HS-5 (cell line): ENCODE measurements at places on chromosomes 12 and 14.

- peak; percentile 5 for DNase-seq
These were observed 624.1 kb upstream of the FOXG1 start for GRCh38 chr14:28142400-28143015.

GRCh38 chr12:94706250-94706661 is 55.9 kb upstream of the TMCC3 start:
- no peak for DNase-seq

- DNase-seq = peak; percentile 3
These were observed 44.3 kb upstream of the RESF1 start for GRCh38 chr12:31914927-31915326.

DNA sequence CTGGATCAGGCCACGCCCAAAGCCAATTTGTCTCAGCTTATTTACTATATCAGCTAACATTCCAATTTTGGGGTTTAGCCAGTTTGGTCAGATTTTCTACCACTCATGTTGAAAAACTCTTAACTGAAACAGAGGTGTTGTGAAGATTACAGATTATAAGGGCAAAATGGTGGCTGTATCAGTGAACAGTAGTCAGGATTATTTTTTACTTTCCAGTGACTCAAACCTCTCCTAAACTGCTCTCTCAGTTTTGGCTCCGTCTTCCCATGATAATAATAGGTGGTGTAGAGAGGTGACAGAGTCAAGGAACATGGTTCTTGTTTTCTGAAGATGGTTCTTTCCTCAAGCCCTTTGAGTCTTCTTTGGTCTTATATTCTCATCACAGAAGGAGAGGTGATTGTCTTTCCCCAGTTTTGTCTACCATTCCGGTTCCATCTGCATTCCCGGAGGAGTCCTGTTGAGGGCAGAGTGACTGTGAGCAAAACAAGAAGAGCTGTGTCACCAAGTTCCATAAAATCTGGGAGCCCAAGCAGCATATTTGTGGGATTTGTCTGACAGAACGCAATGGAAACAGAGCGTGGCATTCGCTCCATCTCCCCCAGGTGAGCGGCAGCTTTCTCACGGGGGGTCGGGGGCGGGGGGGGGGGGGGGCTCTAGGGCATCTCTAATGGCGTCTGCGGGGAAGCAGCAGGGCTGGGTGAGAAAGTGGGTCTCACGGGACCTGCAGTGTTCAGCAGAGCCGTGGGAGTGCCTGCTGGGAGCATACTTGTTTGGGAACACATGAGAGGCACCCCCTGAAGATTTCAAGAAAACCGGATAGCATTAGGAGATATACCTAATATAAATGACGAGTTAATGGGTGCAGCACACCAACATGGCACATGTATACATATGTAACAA is 59.1 kb downstream of the TBC1D30 start:
- no peak for DNase-seq

- DNase-seq = peak; percentile 4
These were observed 60.0 kb downstream of the TTC6 start for GRCh38 chr14:37655418-37655817.

GRCh38 chr12:130429656-130430505 is 92.2 kb downstream of the PIWIL1 start:
- DNase-seq = no peak

GRCh38 chr12:26510354-26510674 is 314.9 kb downstream of the SSPN start:
- DNase-seq = no peak

DNA sequence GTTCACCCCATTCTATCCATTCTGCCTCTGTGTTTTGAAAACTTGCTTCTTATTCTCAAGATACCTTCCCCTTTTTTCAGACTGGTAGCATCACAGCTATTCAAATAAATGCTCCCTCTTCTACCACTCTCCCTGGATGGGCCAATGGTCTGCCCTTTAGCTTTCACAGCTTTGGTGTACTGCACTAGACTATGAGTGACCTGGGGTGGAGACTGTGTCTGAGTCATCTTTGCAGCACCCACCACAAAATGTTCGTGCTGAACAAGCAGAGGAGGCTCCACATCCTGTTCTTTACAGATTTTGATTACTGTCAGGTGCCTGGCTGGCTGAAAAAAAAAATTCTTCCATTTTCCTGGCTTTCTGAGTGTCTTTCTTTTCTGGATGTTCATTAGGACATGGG is 1104.1 kb upstream of the TMEM132C start:
- DNase-seq = peak; percentile 49

- no peak for DNase-seq
These were observed 958 bp downstream of the SPATS2 start for GRCh38 chr12:49368240-49368600.

DNA sequence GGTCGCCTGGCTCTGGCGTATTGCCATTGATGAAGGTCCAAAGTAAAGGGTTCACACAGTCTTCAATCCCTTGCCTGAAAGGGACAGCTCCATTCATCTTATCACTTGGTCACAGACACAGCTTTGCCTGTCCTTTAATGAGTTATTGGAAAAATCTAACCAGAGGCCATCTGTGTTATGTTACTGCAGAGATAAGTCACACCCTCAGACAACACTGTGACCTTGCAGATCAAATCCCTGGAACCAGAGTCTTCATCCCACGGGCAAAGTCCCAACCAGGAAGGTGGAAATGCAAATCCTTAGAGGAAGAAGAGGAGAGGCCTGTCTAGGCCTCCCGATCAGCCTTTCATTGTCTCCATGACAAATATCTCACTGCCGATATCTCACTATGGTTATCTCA is 68.3 kb upstream of the SCN8A start:
- no peak for DNase-seq

DNA sequence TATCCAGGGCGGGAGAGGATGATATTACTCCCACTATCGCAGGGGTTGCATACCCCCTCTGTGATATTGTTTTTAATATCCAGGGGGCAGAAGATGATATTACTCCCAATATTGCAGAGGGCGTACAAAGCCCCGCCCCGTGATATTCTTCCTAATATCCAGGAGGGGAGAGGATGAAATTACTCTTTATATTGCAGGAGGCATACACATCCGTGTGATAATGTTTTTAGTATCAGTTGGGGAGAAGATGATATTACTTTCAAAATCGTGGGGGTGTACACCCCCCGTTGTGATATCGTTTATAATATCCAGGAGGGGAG is 52.9 kb upstream of the OXA1L start:
- DNase-seq = no peak

GRCh38 chr12:38759621-38760020 is 145.8 kb downstream of the CPNE8 start:
- DNase-seq = no peak

DNA sequence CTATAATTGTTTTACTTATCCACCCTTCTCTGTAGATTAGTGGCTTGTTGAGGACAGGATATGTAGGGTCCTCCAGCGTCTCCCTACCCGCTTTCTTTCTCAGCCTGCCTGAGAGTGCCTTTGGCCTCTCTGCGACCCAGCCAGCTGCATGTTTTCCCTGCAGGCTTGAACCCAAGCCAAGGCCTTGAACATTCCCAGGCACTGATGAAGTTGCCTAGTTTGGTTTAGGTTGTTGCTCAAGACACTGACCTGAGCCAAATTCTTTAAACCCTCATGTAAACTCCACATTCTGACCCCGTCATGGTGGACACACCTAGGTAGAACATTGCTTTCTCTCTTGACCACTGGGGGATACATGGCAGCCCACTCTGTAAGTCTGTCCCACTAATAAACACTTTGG is 33.4 kb upstream of the TXNRD1 start:
- peak; percentile 25 for DNase-seq

DNA sequence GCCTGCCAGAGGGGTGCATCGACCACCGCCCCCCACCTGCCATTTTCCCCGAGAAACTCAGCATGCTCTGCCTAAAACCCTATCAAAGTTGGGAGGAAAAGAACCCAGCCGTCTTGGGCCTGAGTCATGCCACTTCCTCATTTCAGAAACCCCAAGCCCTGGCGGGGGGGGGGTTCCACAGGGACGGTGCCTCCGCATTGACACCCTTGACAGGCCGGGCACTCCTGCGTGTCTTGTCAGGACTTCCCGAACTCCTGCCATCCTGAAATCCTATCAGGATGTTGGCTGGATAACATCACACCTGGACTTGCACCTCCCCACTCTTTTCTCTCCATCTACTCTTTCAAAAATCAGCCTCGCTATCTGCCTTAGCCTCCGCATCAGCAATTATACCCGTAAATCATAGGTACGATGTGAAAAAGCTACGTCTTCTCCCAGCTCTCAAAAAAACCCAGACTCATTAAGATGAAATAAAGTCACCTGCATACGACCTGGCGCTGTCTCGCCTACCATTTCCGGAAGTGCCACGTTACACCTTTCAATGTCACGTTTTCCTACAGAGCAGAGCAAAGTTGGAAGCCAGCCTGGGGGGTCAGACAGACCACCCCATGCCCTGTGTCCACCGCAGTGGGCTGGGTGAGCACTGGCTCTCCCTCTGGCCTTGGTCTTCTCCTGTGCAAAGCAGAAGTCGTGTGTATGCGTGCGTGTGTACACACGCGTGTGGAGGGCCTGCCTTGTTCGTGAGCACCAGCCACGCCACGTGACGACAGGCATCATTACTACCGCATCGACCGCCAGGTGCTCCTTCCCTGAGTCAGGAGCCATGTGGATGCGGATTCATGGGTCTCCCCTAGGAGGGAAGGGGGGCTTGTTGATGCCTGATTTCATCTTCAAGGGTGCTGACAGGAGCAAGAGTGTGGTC is 96.7 kb downstream of the RFLNA start:
- DNase-seq = no peak

- DNase-seq = no peak
These were observed 26.2 kb downstream of the TMEM30B start for GRCh38 chr14:61254808-61255526.

DNA sequence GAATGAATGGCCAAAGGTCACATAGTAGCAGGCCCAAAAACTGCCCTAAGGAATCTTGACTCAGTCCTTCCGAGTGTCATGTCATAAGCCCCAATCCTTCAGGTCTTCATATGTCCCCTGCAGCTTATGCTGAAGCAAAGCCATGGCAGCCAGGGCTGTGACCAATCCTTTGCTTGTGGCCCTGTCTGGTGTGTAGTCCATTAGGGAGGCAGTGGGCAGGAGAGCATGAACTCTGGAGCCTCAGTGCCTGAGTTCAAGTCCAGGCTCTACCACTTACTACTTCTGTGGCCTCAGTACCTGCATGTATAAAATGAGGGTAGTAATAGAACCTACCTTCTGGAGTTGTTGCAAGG is 20.3 kb downstream of the PLEKHG3 start:
- no peak for DNase-seq

- DNase-seq = no peak
These were observed 2.4 kb upstream of the IL25 start for GRCh38 chr14:23370221-23370620.

- DNase-seq = no peak
These were observed 2.3 kb downstream of the MTERF2 start for GRCh38 chr12:106984588-106985137.

DNA sequence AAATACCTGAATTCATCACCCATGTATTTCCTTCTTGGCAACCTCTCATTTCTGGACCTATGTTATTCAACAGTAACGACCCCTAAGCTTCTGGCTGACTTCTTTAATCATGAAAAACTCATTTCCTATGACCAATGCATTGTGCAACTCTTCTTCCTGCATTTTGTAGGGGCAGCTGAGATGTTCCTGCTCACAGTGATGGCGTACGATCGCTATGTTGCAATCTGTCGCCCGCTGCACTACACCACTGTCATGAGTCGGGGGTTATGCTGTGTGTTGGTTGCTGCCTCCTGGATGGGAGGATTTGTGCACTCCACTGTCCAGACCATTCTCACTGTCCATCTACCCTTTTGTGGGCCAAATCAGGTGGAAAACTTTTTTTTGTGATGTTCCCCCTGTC is 356 bp downstream of the OR4Q2 start:
- peak; percentile 61 for DNase-seq

DNA sequence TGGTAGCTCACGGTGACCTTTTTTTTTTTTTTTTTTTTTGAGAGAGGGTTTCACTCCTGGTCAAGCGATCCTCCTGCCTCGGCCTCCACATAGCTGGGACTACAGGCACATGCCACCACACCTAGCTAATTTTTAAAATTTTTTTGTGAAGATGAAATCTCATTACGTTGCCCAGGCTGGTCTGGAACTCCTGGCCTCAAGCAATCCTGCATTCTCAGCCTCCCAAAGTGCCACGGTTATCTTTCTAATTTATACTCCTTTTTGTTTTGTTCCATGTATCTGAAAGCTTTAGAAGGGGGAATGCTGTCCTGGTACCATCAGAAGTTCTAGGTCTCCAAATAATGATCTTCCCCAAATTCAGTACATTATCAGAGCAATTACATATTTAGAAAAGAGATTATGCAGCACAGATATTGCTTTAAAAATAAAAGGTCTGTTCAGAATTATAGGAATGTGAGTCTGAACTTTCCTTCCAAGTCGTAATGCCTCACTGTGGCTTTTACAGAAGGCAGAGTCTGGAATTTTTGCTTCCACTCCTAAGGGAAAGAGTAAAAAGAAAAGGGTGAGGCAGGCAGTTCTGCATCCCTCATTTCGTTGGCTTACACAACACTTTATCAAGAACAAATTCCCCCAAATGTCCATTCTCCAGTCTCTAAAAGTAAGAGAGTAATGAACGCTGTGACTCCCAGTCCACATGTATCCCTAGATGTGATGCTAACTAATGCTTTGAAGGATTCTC is 73.0 kb downstream of the GCH1 start:
- DNase-seq = no peak

- no peak for DNase-seq
These were observed 27.9 kb downstream of the CGRRF1 start for GRCh38 chr14:54537651-54538050.

DNA sequence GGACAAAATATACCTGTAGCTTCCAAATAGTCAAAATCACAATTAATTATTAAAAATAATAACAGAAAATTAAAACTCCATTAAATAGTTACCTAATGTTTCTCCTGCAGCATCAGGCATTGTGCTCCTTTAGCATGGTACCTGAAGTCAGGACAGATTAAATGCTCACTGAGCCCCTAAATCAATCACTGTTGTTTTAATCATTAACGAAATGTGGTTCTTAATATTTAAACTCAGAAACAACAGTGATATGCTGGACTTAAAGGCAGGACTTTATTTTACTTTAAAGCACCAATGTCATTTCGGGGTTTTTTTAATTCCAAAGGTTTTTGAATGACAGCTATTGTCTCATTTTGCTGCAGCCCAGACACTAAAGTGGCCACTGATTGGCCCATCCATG is 2.0 kb upstream of the BMP4 start:
- DNase-seq = no peak

DNA sequence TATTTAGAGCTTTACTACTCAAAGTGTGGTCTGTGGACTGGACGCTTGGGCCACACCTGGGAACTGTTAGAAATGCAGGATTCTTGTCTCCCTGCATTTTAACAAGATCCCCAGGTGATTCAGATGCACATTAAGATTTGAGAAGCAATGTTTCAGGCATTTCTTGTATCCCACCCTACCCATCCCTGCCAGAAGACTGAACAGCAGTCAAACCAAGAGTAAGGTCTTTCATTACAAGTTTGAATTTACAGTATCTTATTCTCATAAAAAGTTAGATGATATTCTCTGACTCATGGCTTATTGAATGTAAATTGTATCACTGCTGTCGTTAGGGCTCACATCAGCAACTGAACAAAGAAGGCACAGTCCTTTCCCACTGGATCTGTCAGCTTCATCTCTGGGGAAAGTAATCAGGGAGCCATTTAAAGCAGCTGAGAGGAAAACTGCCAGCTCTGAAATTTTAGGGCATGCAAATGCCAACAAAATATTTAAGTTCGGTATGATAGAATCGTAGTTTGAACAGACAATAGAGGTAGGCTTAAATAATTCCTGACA is 141.1 kb downstream of the AKAP6 start:
- no peak for DNase-seq

GRCh38 chr14:58812050-58812910 is 174.5 kb downstream of the DACT1 start:
- DNase-seq = no peak

- DNase-seq = no peak
These were observed 147.9 kb upstream of the PKP2 start for GRCh38 chr12:33044447-33044846.
